ENCODE measurements at places on chromosomes 3 and 15.

DNA sequence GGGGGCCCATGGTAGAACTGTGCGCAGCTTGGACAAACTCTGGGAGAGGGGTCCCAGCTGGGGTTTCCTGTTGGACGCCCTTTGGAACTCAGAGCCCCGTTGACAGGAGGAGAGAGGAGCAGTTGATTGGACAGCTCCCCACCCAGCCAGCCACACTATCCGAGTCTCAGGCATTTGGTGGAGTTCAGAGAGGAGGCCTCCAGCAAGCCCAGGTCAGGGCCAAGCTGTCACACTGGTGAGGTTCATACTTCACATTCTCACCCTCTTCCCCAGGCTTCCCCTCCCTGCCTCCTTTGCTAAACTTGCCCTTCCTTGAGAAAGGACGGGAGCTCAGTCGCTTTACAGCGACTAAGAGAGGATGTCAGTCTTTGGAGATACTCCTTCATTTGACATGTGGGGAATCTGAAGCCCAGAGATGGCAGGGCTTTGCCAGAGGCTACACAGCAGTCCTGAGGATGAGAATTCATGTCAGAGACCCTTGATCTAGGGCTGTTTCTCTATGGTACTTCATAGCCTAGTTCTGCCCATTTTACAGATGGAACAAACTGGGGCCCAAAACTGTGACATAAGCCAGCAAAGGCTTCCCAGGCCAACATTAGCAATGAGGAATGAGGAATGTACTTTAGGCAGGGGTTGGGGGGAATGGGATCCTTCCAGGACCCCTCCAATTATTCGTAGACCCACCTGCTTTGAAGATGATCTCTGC lies 142.2 kb downstream of the SMAD6 start:
- H3K27me3 ChIP-seq, result peaks cover 52% of the 10 kb centered on the region
- no peak overlapping the region for H3K27ac ChIP-seq
- H3K4me1 ChIP-seq, result no peaks in the 10 kb centered on the region
- H3K4me3 ChIP-seq, result no peak overlapping the region

DNA sequence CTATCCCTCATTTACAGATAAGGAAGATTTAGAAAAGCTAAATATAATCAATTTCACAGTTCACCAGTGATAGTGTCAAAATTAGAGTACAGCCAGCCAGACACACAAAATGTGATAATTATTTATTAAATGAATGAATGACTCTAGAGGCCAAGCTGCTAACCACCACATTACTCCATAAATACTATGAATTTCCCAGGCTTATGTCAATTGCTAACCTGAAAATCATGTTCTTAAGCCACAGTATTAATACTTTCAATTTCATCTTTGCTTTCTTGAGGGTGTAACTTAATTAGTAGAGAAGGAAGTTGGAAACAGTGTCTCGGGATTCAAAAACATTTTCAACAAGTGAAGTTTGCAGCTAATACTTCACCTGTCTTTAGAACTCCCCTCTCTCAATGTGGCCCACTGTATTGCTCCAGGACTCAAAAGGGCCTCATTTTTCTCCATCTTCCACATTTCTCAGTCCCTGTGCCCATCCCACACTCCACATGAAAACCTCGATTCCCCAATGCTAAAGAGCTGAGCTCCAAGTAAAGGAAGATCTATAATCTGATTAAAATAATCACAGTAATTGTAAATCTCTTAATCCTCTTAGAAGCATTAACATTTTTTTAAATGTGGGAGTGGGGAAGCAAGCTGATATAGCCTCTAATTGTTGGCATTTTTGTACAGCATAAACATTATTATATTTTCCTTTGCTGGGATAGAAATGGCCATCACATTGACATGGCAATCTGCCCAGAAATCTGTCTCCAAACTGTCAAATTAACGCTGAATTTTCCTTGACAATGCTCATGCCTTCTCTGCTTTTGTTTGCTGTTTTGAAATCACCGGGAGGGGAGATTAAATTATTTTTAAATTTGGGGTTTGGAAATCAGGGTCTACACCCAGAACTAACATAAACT lies 765.1 kb downstream of the ROBO1 start:
- no peaks in the 10 kb centered on the region for H3K27me3 ChIP-seq
- H3K4me3 ChIP-seq, result no peak overlapping the region
- no peaks in the 10 kb centered on the region for H3K36me3 ChIP-seq
- no peak for DNase-seq

GRCh38 chr3:152175528-152175889 lies 93.2 kb upstream of the MBNL1 start:
- H3K4me1 ChIP-seq, result peaks cover 11% of the 10 kb centered on the region
- DNase-seq, result no peak
- no peaks in the 10 kb centered on the region for H3K36me3 ChIP-seq
- no peak overlapping the region for H3K27ac ChIP-seq
- H3K4me3 ChIP-seq, result no peak overlapping the region

DNA sequence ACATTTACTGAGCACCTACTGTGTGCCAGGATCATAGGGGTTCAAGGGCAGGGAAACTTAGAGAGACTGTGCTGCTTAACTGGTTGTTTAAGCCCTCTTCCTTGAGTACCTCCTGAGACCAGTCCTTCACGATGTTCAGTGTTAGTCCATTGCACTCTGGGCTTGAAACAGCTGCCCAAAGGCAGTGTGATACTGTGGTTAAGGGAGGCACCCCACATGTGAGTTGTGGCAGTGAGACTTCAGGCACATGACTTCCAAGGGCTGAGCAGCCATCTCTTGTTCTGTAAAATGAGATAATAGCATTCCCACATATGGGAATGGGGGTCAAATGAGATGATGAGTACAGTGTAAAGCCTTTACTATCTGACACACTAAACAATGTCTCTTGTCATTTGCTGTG lies 75.1 kb downstream of the LINGO1 start:
- no peak overlapping the region for H3K4me3 ChIP-seq
- peaks cover 45% of the 10 kb centered on the region for H3K27me3 ChIP-seq
- peaks cover 5% of the 10 kb centered on the region for H3K4me1 ChIP-seq
- no peak overlapping the region for H3K27ac ChIP-seq
- DNase-seq, result no peak

GRCh38 chr15:81914734-81915256 lies 131.0 kb downstream of the MEX3B start:
- no peaks in the 10 kb centered on the region for H3K36me3 ChIP-seq
- no peaks in the 10 kb centered on the region for H3K4me1 ChIP-seq
- H3K4me3 ChIP-seq, result no peak overlapping the region
- no peak for DNase-seq
- H3K27ac ChIP-seq, result no peak overlapping the region
- H3K27me3 ChIP-seq, result peaks cover 25% of the 10 kb centered on the region

- peaks cover 34% of the 10 kb centered on the region for H3K4me1 ChIP-seq
- no peaks in the 10 kb centered on the region for H3K27me3 ChIP-seq
- no peak for DNase-seq
- H3K36me3 ChIP-seq, result peaks cover 56% of the 10 kb centered on the region
- H3K27ac ChIP-seq, result peak overlapping the region; percentile 85
Observed at GRCh38 chr15:34984889-34985630, 3.0 kb downstream of the ZNF770 start.

DNA sequence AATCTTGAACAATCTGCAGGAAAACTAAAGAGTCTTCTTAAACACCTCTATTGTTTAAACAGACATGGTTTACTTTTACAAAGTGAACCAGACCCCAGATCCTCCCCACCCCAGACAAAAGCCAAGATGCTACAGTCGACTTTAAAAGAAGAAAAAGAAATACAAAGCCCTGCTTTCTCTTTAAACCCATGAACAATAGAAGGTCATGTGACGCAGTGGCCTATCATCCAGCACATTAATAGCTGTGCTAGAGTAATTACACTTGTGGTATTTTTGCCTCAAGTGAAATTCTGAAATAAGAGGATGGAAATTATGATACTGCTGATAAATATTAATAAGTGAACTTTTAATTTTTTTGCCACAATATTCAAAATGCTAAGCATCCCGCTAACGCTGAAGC lies 613.4 kb downstream of the FOXP1 start:
- H3K36me3 ChIP-seq, result peaks cover 75% of the 10 kb centered on the region
- H3K4me3 ChIP-seq, result no peak overlapping the region
- no peak for DNase-seq
- H3K27me3 ChIP-seq, result no peaks in the 10 kb centered on the region
- H3K27ac ChIP-seq, result peak overlapping the region; percentile 45

GRCh38 chr3:38545550-38545949 lies 49.4 kb downstream of the EXOG start:
- DNase-seq, result no peak
- H3K4me3 ChIP-seq, result no peak overlapping the region
- no peaks in the 10 kb centered on the region for H3K4me1 ChIP-seq
- peaks cover 11% of the 10 kb centered on the region for H3K27me3 ChIP-seq

DNA sequence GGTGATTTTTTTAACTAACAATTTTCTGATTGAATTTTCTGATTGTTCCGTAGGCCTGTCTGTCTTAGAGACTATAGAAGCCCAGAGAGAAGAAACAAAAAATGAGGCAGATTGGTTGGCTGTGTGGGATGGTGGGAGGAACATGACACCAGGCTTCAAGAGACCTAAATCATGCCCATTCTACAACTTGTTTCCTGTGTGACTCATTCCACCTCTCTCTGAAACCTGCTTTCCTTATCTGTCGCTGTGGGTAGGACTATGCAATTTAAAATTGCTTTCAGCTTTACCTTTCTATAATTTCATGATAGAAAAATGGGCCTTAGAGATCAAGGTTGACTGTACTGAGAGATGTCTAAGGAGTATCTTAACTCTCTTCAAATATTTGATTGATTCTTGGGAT lies 44.5 kb downstream of the OXNAD1 start:
- no peaks in the 10 kb centered on the region for H3K27me3 ChIP-seq
- peaks cover 75% of the 10 kb centered on the region for H3K4me1 ChIP-seq
- peaks cover 40% of the 10 kb centered on the region for H3K36me3 ChIP-seq
- peak overlapping the region; percentile 76 for H3K4me3 ChIP-seq
- peak; percentile 38 for DNase-seq

DNA sequence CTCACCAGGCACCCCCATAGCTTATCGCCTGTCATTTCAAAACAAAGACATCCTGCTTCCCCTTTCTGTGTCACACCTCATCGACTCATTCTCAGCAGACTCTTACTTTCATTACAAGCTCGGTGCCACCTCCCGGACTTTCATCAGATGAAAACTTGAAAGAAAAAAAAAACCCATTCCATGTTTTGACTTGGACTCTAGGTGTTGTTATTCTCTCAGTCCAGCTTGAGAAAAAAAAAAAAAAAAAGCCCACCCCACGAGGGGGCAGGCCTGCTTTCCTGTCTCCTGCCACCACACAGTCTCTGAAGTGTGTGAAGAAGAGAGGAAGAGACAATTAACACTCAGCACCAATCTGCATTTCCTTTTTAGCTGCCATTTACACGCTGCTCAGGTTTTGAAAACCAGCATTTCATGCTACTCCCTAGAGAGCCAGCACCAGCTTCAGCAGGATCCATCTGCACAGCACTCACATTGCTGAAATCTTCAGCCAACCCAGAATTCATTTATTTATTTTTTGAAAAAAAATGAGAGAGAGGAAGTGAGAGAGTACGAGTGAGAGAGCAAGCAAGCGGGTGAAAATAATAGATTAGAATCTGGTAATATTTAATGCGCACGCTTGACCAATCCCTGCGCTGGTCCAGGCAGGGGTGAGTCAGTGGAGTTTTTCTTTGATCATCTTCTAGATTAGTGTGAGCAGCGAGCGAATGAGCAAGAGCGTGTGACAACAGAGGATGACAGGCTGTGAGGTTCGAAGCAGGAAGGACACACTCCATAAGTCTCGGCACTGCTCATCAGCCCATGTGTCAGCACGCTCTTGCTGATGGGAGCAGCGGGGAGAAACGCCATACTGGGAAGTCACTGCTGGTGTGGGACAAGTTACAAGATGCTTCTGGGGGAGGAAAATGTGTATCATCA lies 23.5 kb downstream of the ZNF80 start:
- peaks cover 12% of the 10 kb centered on the region for H3K4me1 ChIP-seq
- H3K4me3 ChIP-seq, result no peak overlapping the region
- H3K27ac ChIP-seq, result no peak overlapping the region
- H3K36me3 ChIP-seq, result peaks cover 5% of the 10 kb centered on the region
- H3K27me3 ChIP-seq, result no peaks in the 10 kb centered on the region
- DNase-seq, result peak; percentile 54

DNA sequence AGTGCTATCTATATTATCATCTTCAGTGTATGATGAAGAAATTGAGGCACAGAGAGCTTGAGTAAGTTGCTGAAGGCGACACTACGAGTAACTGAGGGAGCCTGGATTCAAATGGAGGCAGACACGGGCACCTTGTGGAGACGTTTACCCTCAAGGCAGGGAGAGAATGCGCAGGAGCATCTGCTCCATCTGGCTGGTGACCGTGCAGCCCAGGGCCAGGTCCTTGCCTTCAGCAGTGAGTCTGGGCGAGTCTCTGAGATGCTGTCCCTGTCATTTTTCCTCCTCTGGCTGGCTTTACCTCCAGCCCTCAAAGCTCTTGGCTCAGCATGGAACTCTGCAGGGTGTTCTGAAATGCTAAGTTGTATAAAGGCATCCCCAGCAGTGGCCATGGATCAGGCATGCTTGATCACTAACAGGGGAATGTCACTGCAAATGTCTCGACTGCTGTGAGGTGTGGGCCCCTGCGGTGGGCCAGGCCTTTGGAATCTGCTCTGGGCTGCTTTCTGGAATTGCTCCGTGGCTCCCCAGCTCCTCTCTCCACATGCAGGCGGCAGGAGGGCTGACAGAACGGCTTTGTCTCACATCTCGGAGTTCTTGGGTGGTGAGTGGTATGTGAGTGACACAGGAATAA lies 19.7 kb downstream of the SPSB4 start:
- H3K27ac ChIP-seq, result no peak overlapping the region
- peaks cover 17% of the 10 kb centered on the region for H3K27me3 ChIP-seq
- no peak for DNase-seq
- no peaks in the 10 kb centered on the region for H3K36me3 ChIP-seq
- no peaks in the 10 kb centered on the region for H3K4me1 ChIP-seq
- no peak overlapping the region for H3K4me3 ChIP-seq

- H3K36me3 ChIP-seq, result peaks cover 5% of the 10 kb centered on the region
- DNase-seq, result no peak
- peaks cover 8% of the 10 kb centered on the region for H3K4me1 ChIP-seq
- H3K27me3 ChIP-seq, result no peaks in the 10 kb centered on the region
Observed at GRCh38 chr15:68218847-68219798, 10.4 kb downstream of the CLN6 start.

GRCh38 chr3:82475306-82475705 lies 713.9 kb upstream of the GBE1 start:
- no peak overlapping the region for H3K4me3 ChIP-seq
- no peaks in the 10 kb centered on the region for H3K4me1 ChIP-seq
- no peak for DNase-seq
- H3K27me3 ChIP-seq, result no peaks in the 10 kb centered on the region

DNA sequence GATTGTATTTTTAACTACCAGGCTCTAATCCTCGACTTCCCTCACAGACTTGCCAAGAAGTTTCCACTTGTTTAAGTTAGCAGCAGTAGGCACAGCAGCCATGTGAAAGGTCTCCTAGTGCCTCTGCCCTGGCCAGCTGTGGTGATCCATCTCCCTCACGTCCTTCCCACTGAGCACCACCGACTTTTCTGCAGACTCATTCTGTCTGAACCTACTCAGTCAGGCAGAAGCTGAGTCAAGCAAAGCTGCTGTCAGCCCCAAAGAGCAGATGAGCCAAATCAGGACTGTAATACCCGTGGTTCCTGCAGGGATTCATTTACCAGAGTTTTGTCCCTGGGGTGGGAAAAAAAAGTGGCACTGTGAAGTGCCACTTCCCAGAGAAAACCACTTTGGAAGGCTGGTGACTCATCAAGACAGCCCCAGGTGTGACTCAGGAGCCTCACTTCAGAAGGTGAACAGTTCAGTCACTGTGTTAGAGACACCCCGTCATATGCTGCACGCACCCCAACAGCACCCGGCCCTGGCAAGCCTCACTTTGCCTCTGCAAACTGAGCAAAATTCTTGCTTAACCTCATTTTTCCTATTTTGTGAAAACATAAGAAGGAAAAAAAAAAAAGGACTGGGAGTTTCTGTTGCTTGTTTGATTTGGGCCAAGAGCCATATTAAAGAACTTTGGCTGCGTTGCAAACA lies 76.0 kb downstream of the WWTR1 start:
- H3K36me3 ChIP-seq, result no peaks in the 10 kb centered on the region
- DNase-seq, result no peak
- H3K27ac ChIP-seq, result no peak overlapping the region
- H3K4me3 ChIP-seq, result no peak overlapping the region
